ENCODE measurements at places on chromosomes 11 and 22.

- peak; percentile 21 for DNase-seq
Measured at GRCh38 chr11:59186130-59186594, 14.2 kb downstream of the DTX4 start.

- no peak for DNase-seq
Measured at GRCh38 chr11:62671236-62671607, 251 bp upstream of the UQCC3 start.

DNA sequence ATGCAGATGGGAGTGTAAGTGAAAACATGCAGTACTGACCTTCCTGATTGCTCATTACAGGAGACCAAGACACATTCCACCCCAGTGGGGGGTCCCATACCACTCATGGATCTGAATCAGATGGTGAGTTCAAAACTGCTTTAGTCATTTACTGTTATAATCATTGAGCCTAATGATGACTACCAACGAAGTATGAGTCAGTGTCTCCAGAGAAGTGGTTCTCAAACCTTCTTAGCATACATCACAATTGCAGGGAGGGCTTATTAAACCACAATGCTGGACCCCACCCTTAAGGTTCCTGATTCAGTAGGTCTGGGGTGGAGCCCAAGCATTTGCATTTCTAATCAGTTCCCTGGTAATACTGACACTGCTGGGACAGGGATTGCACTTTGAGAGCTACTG, 75.8 kb downstream of the CD44 start:
- no peak for DNase-seq

- no peak for DNase-seq
Measured at GRCh38 chr22:35138521-35138920, 72.6 kb downstream of the ISX start.

GRCh38 chr11:38315151-38315550, 1717.1 kb upstream of the RAG2 start:
- DNase-seq, result no peak

GRCh38 chr11:77497368-77497767, 23.5 kb upstream of the PAK1 start:
- no peak for DNase-seq

DNA sequence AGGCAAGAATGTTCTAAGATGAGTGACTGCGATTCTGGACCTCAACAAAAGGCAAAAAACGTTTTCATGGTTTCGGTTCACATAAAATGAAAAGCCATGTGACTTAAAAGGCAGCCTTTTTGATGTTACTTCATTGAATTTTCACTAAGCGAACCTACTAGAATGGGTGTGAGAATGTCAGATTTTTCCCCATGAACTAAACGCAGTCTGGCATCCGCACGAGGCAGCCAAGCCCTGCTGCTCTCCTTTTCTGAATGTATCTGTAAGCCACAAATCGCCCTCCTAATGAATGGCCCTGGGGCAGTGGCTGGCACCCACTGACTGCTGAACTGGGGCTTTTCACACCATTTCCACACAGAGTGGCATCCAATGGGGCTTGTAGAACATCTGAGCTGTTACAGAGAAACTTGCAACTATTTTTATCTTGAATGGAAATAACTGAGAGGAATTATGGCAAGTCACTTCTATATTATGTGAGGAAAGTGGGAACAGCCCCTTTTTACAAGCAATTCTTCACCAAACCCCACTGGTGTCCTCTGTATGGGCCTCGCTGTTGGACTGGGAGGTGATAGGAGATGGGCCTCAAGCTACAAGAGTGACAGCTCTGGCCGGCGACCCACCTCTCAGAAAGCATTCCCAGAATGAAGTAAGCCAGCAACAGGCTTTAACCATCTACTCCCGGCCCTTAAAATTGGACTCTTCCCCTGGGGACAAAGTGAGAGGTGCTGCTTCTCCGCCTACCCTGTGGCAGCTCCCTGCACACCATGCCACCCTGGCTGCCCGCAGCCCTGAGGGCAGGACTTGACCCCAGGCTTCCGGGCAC, 29.4 kb downstream of the PPP2R1B start:
- DNase-seq, result no peak

GRCh38 chr11:95991545-95991944, 67.6 kb upstream of the MTMR2 start:
- DNase-seq, result no peak

DNA sequence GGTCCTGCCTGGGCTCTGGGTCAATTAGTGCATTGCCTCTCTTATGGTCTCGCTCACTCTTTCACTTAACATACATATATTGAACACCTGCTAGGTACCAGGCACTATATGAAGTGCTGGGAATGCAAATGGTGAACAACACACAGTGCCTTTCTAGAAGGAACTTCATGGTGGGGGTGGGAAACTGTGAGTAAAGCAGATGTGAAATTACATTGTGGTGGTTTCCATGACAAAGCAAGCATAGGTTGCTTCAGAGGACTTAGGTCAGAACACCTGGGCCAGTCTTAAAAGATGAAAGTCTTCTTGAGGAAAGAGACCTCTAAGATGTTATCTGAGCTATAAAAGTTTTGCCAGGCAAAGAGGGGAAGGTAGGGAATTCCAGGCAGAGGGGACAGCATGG, 231.3 kb downstream of the BUD13 start:
- DNase-seq, result no peak

DNA sequence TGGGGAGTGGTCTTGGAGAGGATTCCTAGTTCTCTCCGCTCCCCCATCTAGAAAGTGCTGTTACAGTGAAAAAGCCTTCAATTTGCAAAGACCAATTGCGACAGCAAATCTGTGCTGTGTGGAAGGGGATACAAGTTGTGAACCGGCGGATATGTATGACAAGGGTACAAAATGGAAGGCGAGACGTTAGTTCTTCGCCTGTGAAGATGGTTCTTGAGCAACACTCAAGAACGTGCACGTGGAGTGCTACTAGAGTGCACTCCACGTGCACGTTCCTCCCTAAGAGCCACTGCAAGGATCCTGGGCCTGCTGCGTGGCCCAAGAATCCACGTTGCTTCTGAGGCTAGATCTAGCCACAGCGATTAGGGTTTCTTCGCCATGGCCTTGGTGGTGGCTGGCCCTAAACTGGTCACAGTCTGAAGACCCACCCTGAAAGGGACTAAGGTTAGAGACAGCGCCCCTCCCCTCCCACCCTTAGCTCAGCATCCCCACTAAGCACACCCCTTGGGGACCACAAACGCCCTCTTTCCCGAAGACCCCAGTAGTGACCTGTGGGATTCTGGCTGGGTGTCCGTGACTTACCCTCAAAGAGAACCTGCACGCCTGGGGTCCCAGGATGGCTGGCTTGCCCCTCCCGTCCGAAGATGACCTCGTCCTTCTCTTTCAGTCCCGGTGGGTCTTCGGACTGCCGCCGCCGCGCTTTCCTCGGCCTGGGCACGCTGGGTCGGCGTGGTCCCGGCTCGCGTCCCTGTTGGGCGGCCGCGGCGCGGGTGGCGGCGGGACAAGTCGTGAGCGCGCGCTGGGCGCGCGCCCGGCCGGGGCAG, 519 bp upstream of the PDE3B start:
- DNase-seq, result no peak

DNA sequence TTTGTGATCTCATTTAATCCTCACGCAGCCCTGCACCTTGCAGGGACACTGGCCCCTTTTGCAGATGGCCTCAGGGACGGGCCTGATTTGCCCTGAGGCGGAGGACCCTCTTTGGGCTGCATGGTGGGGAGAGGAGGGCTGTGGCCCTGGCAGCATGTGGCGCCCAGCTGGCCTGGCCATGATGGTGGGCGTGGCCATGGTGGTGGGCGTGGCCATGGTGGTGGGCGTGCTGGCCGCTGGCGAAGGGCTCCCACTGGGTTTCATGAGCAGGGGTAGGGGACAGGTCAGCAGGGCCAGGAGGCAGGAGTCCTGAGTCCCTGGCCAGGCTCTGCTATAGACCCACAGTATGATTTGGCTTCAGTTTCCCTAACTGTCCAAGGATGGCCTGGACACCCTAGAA, 13.1 kb downstream of the WNT11 start:
- no peak for DNase-seq

DNA sequence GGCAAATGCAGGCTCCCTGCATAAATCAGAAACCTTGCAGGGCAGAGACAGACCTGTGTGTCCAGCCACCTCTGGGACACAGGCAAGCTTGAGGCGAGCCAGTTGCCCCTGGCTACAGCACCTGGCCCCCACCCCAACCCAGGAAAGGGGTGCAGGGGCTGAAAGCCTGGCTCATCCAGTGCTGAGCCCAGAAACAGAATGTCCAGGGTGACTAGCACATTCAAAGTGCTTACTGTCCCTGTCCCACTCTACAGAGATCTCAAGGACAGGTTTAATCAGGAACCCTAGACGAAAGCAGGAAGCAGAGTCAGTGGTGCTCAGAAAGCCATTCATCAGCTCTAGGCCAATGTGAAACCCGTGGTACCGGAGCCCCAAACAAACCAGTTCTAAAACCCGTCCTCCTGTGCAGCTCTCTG, 31.9 kb downstream of the PLEKHA7 start:
- DNase-seq, result no peak

DNA sequence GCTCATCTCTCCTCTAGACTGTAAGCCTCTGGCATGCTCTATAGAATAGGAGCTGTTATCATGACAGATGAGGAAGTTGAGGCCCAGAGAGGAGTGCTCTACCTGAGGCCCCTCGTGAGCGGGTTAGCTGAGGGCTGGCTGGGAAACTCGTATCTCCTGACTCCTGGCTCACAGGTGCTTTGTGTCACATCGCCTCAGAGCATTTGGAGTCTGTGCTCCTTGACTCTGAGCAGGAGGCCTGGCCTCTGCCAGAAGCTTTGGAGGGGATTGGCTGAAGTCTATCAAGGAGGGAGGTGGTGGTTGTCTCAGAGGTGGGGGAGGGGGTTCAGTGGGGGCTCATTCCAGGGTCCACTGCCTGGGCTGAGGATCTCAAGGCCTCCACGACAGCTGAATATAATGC, 7.4 kb downstream of the KCNC1 start:
- no peak for DNase-seq

GRCh38 chr11:87878373-87878825, 296.8 kb downstream of the RAB38 start:
- DNase-seq, result no peak

- no peak for DNase-seq
Measured at GRCh38 chr11:66857234-66857926, 516 bp downstream of the LRFN4 start.

- DNase-seq, result no peak
Measured at GRCh38 chr22:31944700-31945442, 536 bp downstream of the YWHAH start.

DNA sequence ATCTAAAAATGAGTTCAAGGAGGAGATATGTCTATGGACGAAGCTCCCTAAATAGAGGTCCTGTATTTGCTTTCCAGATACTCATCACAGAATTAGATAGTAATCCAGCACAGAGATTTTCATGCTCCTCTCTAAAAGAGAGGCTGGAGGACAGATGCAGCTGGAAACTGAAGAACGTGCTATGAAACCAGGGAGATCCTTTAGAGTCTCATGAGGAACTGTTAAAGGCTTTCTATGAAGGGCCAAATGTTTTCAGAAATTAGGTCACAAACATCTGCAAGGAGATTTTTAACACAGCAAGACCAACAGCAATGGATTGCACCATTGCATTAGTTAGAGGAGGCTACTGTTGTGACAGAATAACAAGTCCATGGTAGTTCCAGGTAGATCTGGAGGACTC, 95.6 kb upstream of the ARHGAP20 start:
- DNase-seq, result no peak

- DNase-seq, result no peak
Measured at GRCh38 chr11:114163229-114163631, 103.7 kb downstream of the ZBTB16 start.

GRCh38 chr11:86565801-86566312, 106.6 kb downstream of the ME3 start:
- no peak for DNase-seq

DNA sequence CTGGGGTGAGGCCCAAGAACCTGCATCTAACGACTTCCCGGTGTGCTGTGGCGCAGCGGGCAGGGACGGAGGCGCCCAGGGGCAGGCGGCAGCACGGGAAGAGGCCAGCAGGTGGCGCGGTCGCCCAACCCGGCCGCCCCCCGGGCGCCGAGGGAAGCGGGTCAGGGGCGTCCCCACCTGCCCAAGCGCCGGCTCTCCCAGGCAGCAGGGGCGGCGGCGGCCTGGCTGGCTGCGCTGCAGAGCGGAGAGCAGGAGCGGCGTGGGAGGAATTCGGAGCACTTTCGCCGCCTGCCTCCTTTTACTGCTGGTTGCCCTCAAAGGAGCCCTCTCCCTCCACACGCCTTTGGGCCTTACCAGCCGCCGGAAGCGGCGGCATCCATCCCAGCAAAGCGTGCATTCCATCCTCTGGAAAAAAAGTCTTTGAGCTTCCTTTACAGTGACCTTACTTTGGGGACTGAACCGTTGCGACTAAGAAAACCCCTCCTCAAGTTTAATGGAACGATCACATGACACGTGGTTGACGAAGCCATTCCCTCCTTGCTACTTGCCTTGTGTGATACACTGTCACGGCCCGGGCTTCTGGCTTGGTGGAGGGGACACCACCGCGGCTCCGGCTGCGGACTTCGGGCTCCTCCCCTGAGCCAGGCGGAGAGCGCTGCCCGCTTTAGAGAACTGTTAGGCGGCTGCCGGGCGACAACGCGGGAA, 106.8 kb upstream of the CLMP start:
- peak; percentile 33 for DNase-seq

DNA sequence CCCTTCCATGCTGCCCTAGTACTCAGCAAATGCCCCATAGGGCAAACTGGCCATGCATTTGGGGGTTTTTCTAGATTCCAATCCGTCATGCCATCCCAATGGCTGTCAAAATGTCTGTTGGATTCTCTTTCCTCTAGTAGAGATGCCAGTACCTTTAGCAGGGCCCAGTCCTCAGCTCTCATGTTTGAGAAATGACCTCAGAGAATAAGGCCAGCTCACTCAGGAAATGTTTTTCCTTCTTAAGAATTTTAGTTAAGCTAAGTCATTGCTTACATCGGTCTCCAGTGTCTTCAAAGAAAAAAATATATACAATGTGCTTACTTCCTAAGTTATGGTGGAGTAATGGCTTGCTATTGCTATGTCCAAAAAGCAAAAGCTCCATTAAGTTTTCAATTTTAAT, 14.1 kb upstream of the ALKBH3 start:
- no peak for DNase-seq

GRCh38 chr11:61124574-61125309, 22.5 kb downstream of the CD5 start:
- no peak for DNase-seq

GRCh38 chr22:36317658-36318271, 64.8 kb downstream of the APOL1 start:
- no peak for DNase-seq

- no peak for DNase-seq
Measured at GRCh38 chr11:9380773-9381172, 3.7 kb upstream of the IPO7 start.

GRCh38 chr11:28673691-28674432, 565.7 kb downstream of the METTL15 start:
- no peak for DNase-seq

DNA sequence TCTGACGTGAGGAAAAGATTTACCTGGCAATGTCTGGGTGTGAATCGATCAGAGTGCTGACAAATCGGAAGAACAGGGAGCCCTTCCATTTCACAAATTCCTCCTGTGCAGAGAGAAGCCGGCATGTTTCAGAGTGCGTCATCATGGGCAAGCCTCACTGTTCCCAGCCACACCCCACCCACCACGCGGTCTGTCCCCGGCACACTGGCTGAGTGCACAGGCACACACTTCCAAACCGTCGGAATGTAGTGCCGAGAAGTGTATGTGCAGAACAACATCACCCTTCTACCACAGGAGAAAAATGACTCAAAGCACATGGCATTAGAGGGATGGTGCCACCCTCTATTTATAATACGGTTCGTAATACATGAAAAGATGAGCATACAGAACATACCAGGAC, 47.5 kb downstream of the NCAPD3 start:
- no peak for DNase-seq
